ENCODE measurements at places on chromosomes 6 and 20.

DNA sequence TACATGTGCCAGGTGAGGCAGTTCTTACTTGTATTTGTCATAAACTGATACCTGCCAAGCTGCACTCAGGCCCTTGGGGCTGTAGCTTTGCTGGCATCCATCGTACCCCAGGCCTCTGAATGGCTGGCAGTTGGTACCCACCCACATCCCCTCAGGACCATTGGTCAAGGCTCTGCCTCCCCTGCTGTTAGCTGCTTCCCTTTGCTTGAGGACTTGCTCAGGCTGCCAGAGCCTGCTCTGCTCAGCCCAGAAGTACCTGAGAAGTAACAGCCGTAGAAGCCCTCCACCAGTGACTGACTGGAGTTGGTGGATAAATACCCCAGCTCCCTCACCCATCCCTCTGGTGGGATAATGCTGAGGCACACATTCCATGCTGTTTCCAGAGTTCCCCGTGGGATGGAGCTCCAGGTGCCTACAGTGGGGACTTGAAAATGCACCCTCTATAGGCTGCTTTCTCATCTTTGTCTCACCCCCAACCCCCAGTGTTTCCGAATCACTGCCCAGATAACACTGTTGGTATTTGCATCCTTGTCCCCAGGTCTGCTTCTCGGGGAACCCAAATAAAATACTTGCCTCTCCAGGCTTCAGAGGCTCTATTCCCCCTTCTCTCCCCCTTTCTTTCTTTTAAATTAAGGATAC, 7.3 kb downstream of the EBF4 start:
- DNase-seq, result no peak

DNA sequence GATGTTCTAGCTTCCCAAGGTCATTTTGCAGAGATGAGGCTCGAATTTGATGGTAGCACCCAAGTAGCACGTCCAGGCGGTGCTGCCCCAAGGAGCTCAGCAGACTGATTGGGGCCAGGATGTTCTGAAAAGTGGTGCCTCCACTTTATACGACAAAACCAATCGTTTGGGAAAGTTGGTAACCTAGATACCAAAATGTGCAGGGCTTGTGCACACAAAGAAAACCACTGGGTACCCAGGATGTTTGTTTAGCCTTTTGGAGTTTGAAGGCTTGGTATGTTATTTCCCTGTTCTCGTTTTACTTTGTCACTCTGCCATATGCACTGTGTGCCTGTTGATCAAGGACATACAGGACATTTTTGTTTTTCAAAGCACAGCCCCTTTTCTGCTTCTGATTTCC, 40.7 kb upstream of the PBOV1 start:
- DNase-seq, result no peak

GRCh38 chr20:38534756-38535155, 46.2 kb upstream of the ADIG start:
- no peak for DNase-seq

DNA sequence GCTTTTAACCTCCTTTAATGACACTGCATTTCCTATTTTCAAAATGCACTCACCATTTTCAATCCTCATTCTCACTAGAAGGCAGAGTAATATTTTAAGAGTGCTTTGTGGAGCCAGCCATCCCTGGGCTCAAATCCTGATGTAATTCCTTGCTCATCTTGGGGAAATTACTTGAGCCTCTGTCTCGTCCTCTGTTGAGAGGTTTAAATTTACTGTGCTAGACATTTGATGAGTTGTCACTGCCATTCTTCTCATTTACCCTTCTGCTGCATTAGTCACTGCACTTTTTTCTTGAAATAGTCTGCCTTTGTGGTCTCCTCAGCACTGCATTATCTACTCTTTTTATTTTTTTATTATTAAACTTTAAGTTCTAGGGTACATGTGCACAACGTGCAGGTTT, 150.0 kb upstream of the HDDC2 start:
- no peak for DNase-seq
